ENCODE measurements at places on chromosomes 3 and 15. TPM values are rescaled to one million over a fixed set of nuclear protein-coding genes. Genes with fewer than 3 reads are reported as not detected.

ATP8B4 gene
- 5.0 TPM for total RNA-seq

NDN gene
- total RNA-seq = 57.9 TPM

LYSMD2 gene
- 16.6 TPM for total RNA-seq

BDH1 gene
- 18.5 TPM for total RNA-seq

KBTBD8 gene
- total RNA-seq = 13.8 TPM

PLIN1 gene
- 0.31 TPM for total RNA-seq

ANKRD63 gene
- 0.94 TPM for total RNA-seq

LRTM1 gene
- total RNA-seq = not detected

FBXW12 gene
- total RNA-seq = 2.8 TPM

ZNF445 gene
- 49.8 TPM for total RNA-seq

A4GNT gene
- not detected for total RNA-seq

Data from parietal lobe (tissue), 2 donors.